ENCODE measurements at places on chromosomes 7 and 10.

DNA sequence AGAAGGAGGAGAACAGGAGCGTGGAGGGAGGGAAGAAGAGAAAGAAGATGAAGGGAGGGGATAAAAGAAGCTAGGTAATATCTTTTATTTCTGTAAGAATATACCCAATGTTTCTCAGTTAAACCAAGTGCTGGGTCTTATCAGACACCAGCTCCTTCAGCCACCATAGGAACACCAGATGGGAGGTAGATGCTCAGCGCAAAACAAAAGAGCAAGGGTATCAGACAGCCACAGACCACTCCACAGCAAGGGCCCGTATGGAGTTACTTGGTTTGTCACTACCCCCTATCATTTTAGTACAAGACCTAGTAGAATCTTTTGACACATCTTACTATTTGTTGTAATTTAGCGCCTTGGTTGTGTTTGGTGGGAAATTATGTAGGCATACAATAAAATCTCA, 65.9 kb upstream of the FAM133B start:
- no peak for DNase-seq

GRCh38 chr10:120527691-120528090, 70.7 kb downstream of the PLPP4 start:
- DNase-seq = no peak

GRCh38 chr10:81013771-81014170, 476.1 kb downstream of the SH2D4B start:
- DNase-seq = no peak

DNA sequence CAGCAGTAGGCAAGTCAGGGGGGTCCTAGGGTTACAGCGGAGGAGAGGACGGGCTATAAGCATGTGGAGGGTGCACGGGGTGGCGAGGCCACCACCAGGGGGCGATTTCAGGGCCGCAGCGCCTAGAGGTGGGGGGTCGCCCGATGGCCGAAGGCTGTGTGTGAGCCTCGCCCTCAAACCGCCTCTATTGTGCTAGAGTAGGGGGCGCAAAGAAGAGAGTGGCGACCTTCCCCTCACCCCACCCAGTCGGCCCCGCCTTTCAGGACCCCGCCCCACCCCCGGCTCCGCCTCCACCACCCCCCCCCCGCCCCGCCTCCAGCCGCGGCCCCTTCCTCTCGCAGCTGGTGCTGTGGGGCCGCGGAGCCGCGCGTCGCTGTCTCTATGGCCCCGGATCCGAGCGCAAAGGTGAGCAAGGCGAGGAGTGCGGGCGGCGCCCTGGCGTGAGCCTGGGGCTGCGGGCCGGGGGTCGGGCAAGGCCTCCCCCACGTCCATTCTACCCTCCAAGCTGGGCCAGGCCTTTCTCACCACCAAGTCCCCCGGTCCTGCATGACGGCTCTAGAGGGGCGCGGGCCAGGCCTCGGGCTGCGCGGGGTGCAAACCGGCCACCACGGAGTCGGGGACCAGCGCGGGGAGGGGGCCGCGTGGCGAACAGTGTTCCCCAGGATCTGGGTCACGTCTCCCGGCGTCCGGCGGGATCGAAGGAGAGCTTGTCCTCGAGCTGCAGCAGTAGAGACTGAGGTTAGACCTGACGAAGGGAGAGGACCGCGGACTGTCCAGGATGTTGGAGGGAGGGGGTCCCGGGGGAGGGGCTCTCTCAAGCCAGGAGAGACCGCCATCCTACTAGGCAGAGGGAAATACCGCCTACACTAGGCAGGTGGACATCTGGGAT, at the start of gene SEMA4G:
SEMA4G (plus strand) TSS at position 318 of the 889 bp plus-strand sequence. CDS start 3,409 bp downstream, outside the sequence.
- DNase-seq = peak; percentile 41

DNA sequence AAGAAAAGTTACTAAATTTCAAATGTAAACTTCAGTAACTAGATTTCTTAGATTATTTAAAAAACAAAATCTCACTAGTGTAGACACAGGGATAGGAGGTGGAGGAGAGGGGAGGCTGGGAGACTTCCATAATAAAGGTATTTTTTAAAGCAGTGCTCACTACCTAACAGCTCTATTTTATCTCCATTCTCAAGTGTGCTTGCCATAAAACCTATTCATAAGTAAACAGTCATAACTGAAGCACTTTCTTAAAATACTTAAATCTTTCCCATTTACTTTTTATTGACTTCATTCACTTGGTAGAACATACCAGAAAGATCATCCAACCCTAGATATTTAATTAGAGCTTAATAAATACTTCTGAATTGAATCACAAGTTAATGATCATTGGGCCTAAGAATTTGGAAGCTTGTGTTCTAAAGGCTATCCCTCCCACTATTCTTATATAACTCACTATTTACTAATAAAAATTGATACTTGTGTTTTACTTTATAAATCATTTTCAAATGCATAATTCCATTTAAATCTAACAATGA, 107.4 kb downstream of the SNX13 start:
- no peak for DNase-seq

DNA sequence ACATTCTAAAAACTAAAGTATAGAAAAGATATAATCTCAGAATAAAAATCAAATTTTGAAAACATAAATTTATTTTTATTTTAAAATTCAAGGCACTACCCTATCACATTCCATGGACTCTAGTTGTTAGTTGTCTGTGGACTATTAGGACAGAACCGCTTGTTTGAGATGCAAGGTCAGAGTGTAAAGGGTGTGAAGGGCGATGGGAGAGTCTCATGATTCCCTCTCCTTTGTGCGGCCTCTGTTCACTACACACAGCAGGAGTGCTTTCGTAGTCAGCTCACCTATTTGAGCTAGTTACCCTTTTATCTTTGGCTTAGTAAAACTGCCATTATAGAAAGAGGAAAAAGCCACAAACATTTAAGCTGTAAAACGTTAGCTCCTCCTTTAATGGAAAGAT, 189.8 kb upstream of the TEX47 start:
- DNase-seq = no peak

DNA sequence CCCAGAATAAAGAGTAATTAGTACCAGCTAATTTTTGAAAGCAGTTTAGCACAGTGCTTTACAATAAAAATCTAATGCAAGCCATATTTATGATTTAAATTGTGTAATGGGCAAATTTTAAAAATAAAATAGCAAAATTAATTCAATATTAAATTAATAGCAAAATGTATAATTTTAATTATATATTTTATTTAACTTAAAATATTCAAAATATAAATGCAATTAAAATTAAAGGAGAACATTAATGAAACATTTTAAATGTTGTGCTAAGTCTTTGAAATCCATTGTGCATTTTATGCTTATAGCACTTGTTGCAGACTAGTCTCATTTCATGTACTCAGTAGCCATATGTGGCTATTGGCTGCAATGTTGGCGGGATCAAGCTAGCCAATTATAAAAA, 367.6 kb downstream of the SUGCT start:
- no peak for DNase-seq

GRCh38 chr7:142894985-142895593, 9.5 kb upstream of the TRPV6 start:
- no peak for DNase-seq

GRCh38 chr10:126118476-126118875, 222.1 kb downstream of the FANK1 start:
- no peak for DNase-seq

GRCh38 chr10:131083915-131084790, 227.4 kb downstream of the TCERG1L start:
- no peak for DNase-seq

DNA sequence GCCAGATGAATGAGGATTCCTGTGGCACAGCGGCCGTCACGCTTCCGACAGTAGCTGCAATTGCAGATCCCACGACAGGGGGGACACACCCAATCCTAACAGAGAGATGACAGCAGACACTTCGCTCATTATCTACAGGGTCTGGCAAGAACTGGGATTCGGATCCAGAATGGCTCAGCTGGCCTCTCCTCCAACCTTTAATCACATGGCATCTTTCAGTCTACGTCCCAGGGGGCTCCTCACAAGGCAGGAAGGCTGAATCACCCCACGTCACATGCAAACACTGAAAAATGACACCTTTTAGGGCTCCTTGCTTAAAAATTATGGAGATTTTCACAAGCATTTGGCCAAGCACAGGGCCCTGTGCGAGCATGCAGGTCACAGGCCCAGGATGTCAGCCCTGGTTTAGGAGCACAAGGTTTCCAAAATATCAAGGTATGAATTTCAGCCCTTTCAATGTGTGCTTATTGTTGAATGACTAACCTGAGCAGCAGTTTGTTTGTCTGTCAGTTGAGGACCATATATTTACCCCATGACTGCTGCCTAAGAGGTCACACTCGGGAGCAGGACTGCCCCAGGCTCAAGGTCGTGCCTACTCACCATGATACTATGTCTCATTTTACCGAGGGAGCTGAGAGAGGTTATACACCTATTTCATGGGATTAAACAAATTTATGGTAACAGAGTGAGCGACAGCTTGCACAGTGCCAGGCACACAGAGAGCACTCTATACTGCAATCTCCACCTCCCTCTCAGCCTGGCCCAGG, 42.5 kb downstream of the CDCA7L start:
- no peak for DNase-seq

All from activated T-cell treated with anti-CD3 and anti-CD28 coated beads, Interleukin-2, amount 50 U/mL, for 4 hours (primary cell).